ENCODE measurements at places on chromosomes 7 and 10.
A peak's percentile ranks its signal among the peaks of the same experiment; 100 is the strongest.

DNA sequence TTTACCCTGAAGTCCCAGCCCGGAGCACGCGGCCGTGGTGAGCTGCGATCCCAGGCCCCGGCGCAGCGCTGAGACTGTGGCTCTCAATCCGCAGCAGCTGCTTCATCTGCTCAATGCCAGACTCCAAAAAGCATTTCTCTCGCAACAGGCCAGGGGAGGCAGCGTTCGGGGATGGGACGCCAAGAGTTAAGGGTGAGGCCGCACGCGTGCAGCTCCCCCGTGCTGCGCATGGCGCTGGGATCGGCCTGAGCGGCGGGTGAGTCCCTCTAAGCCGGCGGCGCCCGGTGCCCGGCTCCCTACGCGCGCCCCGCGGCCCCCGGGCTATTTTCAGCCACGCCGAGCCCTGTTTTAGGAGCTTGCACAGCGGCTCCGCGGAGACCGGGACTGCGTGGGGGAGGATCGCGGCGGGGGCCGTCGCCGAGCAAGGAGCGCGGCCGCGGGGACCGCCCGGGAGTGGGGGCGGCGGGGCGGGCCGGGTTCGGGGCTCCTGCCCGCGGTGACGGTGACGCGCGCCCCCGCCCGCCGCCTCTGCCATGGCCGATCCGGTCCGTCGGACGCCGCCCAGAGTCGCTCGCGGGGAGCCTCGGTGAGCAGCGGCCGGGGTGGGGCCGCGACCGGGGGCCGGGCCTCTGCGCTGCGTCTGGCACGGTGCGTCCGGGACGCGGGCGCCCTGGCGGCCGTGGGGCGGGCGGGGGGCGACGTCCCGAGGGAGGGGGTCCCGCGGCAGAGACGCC is 29.4 kb upstream of the JAKMIP3 start:
- DNase-seq: no peak

DNA sequence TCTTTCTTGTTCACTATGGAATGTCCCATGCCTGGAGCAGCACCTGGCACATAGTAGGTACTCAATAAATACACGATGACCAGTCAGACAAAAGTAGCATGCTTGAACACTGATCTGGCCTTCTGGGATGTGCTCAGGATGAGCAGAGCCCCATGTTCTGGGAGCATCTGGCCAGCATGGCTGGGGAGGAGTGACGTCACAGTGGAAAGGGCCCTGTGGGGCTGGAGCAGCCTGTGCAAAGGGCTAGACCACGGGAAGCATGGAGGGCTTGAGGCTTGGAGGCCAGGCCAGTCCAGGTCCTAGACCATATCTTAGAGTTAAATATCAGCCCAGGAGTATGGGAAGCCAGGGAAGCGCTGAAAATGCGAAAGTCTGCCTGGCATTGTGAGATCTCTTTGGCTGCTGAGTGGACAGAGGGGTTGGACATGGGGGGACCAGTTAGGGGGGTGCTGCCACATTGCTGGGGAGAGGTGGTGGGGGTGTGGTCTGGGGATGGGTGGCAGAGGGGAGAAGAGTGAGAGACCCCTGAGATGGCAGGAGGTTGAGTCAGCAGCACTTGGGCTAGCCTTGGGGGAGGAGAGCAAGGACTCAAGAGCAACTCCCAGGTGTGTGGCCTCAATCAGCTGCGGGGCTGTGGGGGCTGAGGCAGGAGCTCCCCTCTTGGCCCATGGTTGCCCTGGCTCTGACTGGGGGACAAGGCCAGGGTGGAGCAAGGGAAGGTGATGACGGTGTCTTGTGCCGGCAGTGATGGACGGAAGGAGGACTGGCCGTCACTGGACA is 34.9 kb downstream of the ZCCHC24 start:
- no peak for DNase-seq

GRCh38 chr7:107446531-107446930 is 23.3 kb upstream of the GPR22 start:
- no peak for DNase-seq

DNA sequence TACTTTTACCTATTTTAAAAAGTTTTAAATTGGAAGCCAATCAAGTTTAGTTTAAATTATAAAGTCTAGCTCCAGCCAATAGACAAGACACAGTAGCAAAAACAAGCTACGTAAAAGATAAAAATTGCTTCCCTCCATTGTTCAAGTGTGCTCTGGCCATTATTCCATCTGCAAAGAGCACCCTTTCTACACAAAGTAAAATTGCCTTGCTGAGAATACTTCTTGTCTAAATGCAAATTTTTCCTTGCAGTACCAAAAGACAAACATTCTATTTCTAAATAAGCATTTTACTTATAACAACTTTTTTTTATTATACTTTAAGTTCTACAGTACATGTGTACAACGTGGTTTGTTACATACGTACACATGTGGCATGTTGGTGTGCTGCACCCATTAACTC is 75.9 kb upstream of the ZNF746 start:
- DNase-seq: no peak

GRCh38 chr10:93032105-93032808 is 28.3 kb upstream of the CYP26C1 start:
- no peak for DNase-seq

GRCh38 chr10:69069090-69070042 is 18.5 kb upstream of the SRGN start:
- DNase-seq: no peak

DNA sequence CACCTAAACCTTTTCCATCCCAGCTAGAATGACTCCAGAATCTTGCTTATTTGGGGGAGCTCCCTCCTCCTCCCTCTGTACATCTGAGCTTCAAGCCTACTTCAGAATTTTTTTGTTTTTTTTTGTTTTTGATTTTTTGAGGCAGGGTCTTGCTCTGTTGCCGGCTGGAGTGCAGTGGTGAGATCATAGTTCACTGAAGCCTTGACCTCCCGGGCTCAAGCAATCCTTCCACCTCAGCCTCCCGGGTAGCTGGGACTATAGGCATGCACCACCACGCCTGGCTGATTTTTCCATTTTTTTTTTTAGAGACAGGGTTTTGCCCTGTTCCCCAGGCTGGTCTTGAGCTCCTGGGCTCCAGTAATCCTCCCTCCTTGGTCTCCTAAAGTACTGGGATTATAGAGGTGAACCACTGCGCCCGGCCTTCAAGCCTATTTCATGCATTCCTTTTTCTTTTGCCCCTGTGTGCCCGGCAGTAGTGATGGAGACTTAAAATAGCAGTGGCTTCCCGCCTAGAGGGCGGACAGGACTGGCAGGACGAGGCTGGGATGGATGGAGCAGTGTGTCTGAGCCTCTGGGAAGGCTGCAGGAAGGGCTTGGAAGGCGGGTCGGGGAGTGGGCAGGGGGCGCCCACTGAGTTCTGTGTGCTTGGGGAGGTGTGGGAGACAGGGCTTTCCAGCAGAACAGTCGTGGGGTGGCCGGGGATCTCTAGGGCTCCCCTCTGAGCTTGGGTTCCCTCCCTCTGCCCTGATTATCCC is 8.8 kb downstream of the CUX1 start:
- no peak for DNase-seq

DNA sequence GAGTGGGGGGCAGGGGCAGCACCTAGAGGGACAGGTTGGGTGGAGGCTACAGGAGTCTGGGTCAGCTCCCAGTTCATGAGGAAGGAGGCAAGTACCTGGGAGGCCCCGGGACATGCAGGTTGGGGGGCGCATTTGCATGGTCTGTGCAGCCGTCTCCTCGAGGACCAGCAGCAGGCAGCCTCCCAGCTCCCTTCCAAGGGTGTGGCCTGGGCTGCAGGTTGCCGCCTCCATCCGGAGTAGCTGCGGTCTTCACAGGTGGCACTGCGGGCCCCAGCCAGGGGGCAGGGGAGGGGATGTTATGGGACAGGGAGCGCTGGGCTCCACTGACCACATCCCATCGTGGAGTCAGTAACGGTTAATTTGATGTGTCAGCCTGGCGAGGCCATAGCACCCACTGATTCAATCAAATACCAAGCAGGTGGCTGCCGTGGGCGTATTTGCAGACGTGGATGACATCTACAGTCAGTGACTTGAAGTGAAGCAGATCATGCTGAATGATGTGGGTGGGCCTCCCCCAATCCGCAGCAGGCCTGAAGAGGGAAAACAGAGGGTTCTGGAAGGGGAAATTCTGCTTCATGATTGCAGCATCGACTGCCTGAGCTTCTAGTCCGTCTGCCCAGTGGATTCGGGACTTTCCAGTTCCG is 81.6 kb downstream of the PRKAG2 start:
- DNase-seq: no peak

GRCh38 chr7:38411404-38411803 is 138.0 kb upstream of the TARP start:
- DNase-seq: no peak

GRCh38 chr10:74576586-74576985 is 249.8 kb upstream of the KAT6B start:
- no peak for DNase-seq

DNA sequence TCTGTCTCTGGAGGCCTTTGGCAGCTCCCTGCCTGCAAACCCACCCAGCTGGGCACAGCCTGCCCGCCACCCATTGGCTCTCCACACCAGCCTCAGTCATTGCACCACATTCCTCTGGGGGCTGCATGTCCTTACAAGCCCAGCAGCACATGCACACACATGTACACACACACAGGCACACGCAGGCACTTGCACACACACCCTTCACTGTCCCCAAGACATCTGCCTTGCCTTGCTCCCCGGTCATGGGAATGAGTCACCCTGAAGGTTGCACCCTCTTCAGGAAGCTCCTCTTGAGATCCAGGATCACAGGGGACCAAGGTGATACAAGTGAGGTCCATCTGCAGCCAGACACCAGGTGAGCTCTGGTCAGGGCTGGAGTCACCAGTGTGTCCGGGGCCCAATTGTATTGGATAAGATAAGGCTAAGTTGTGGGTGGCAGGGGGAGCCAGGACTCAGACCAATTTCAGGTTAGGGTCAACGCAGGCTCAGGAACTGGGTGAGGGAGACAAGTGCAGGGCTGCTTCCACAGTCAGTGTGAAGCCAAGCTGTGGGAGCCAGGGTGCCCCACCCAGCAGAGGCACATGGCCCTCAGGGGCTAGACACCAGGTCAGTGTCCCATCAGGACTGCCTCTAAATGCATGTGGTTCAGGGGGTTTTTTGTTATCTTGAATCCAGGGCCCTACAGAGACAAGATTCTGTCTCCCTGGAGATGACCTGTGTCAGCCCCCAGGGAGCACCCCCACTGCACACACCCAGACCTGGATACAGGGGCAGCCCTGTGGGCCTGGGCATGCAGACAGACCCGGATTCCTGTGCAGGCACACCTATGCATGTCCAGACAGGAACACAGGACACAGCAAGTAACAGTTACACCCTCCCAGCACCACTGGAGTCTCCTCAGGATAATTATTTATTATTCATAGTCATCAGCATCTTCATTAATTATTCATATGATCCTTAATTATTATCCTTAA is 33.8 kb downstream of the KCNH2 start:
- DNase-seq: no peak

DNA sequence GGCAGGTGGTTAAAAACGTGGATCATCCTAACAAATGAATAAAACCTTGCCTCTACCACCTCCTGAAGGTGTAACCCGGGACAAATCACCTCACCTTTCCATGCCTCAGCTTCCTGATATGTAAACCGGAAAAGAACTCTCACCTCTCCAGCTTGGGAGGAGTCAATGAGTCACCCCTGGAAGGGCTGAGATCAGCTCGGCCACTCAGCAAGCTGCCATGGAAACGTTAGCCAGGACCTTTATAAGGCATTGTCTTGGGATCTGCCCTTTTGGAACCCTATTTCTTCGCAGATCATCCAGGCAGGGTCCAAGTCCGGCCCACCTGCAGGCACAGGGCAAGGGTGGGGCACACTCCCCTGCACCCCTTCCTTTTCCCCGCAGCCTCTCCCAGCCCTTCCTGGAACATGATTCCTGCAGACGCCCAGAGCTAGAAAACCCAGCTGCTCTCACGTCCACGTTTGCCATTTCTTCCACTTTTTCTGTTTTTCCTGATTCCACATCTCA is 81.6 kb upstream of the PFKP start:
- peak; percentile 26 for DNase-seq

- no peak for DNase-seq
Measured at GRCh38 chr7:130393101-130393561, 12.8 kb downstream of the CPA1 start.

DNA sequence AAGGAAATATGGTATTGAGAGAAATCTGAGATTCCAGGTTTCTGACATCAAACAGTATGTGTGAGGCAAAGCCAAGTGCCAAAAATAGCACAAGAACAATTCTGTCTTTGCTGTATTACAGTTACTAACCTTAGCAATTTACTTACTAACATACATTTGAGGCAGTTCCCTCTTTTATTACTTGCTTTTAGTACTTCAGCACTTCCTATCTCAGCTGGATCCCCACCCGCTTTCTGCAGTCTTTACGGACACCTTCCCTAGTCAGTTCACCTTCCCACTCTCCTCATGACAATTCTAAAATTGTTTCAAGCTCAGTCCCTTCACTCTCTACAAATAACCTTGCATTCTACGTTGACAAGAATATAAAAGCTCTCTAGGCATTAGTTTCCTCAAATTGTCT is 79.2 kb downstream of the ELAPOR2 start:
- no peak for DNase-seq

GRCh38 chr10:3107426-3107961 is 40.1 kb downstream of the PFKP start:
- DNase-seq: no peak

GRCh38 chr7:135174941-135175340 is 4.4 kb upstream of the CYREN start:
- no peak for DNase-seq

- no peak for DNase-seq
Measured at GRCh38 chr7:5657901-5658300, 123.6 kb downstream of the RNF216 start.

DNA sequence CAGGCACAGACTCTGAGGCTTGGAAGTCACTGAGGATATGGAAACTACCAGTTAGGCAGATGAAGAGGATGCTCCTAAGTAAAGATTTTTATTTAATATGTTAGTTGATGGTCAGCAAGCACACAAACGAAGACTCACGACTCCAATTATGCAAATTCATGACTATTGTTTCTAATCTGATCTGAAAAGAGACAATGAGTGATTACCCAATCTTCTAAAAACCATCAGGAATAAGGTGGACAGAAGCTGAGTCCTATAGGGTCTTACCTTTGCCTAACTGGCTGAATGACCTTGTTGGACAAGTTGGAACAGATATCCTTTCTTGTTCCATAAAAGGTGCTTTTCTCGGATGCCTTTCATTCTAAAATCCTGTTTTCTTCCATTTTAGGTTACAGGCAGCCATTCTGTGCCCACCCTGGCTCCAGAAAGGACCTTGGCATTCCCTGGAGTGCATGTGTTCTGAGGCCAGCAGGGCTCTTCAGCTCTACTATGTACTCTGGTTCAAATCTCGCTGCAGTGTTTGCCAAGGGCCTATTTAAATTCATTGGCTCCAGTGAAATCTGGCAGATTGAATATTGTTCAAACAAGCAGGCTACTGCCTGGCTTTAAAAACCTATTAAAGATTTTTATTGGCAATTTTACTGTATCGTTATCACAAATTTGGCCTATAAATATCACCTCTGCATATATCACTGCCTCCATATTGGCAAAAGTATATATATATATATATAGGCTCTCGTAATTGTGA is 77.5 kb downstream of the SLC25A13 start:
- no peak for DNase-seq

DNA sequence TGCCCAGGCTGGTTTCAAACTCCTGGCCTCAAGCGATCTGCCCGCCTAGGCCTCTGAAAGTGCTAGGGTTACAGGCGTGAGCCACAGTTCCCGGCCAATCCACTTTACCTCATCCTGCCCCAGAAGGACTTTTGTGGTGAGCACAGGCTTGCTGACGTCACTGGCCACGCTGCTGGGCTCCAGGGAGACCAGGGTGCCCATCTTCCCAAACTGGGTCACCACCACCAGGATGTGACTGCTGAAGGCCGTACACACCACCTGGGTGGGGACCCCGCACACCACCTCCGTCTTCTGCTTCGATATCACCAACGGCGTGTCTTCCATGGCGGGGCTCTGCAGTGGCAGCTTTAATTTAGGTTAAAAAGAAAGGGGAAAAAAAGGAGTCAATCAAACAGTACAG is 816 bp downstream of the PSMG3 start:
- no peak for DNase-seq

GRCh38 chr10:33224251-33224965 is 110.1 kb downstream of the NRP1 start:
- no peak for DNase-seq

Data from HTR-8/SVneo (cell line).